Chondrocyte (in vitro differentiated cells): ENCODE measurements at places on chromosomes 3 and 15. TPM values are rescaled to one million over a fixed set of nuclear protein-coding genes. Genes with fewer than 3 reads are reported as not detected.

DNA sequence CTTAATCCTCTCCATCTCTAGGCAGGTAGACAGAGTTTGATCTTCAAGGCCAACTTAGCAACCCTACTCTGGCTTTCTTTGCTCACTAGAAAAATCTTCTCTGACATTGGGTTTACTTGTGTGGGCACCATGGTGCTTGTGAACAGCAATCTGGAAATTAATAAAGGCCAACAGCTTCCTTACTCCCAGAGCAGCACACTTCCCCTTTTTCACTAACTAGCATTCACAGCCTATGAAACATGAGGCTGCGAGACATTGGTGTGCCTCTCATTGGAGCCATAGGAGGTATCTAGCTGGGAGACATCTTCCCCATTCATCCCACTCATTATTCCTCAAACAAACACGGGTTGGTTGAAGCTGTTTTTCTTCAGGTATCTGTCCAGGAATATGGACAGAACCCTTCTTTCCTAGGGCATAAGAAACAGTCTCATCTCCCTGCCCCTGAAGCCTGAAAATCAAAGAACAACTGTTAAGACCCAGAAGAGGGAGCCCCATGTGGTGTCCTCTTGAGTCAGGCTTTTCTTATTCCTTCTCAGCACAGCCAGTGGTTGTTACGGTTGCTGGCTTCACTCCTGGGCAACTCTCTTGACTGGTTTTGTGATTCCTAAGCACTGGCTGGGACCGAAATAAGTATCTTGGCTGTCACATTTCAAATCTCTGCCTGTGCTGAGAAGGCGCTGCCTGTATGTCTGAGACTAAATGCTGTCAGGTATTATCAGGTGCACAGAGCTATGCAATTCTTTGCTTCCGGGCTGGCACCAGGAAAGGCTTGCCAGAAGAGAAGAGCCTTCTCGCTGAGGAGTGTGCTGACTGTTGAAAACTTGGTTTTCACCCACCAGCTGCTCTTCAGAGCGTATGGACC lies 194.4 kb downstream of the FEZF2 start:
- H3K27me3 ChIP-seq, result no peaks in the 10 kb centered on the region
- no peaks in the 10 kb centered on the region for H3K4me1 ChIP-seq
- H3K4me3 ChIP-seq, result no peak overlapping the region
- no peak overlapping the region for H3K27ac ChIP-seq
- no peak for DNase-seq

IL12A gene
- total RNA-seq, result 1.3 to 1.9 TPM (median 1.5 TPM) in 3 replicates

MAGEL2 gene
- total RNA-seq, result 6.4 to 8.0 TPM (median 6.9 TPM) in 3 replicates

TMEM207 gene
- not detected in 3 replicates for total RNA-seq

LCTL gene
- 0.31 to 0.50 TPM (median 0.31 TPM) in 3 replicates for total RNA-seq

DNA sequence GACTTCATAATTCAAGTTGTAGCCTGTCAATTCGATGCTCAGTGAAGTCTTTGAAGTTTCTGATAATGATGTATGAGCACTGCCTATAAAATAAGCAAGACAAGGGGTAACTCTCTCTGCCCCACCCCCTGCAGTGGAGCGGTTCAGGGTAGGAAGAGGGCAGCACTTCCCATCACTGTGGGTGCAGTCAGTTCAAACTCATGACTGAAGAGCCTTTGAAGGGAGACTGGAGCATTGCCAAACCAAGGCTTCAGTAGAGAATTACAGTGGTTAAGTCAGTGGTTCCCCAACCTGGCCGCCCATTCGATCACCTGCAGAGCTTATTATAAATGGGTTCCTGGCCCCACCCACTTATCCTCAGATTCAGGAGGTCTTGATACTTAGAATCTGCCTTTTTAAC lies 190.6 kb downstream of the SHQ1 start:
- DNase-seq, result no peak
- H3K4me3 ChIP-seq, result no peak overlapping the region
- H3K27me3 ChIP-seq, result peaks cover 10% of the 10 kb centered on the region
- H3K36me3 ChIP-seq, result no peaks in the 10 kb centered on the region
- peaks cover 31% of the 10 kb centered on the region for H3K4me1 ChIP-seq
